ENCODE measurements at places on chromosomes 7 and 10.

DNA sequence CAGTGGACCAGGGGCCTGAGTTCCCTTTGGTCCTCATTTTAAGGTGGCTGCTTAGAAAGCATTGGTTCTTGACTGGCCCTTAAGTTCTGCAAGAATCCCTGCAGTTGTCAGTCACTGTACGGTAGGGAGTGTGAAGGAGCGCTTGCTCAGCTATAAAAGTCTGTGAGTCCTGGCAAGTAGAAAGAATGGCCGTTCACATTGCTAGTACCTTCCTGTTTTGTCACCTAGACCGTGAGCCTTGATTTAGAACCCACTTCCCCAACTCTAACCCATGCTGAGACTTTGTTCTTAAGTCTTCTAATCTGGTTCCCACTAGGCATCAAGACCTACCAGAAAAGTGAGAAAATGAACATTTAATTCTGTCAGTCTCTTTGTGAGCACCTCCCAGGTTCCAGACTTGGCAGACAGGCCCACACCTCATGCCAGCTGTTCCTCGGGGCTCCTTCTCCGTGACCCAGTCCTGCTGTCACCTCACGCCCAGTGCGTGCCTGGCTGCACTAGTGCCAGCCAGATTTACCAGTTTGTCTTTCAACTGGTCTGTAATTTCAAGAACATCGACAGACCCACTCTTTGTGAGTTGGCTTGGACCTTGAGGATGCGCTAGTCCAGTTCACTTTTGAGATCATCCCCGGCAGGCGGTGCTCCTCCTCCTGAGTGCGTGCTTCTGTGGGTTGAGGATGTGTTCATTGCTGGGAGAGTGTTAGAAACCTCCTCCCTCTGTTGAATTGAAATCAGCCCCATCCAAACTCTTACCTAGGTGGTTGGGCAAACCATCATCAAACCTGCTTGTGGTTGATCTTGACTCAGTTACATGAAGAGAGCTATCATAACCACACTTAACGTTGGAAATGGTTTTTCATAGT is 78.5 kb downstream of the SHH start:
- DNase-seq, result peak; percentile 44

- no peak for DNase-seq
Observed at GRCh38 chr10:58780476-58780875, 267.8 kb downstream of the BICC1 start.

- DNase-seq, result no peak
Observed at GRCh38 chr7:86916277-86916825, 143.1 kb downstream of the ELAPOR2 start.

GRCh38 chr10:93458821-93459257 is 23.3 kb downstream of the MYOF start:
- no peak for DNase-seq

DNA sequence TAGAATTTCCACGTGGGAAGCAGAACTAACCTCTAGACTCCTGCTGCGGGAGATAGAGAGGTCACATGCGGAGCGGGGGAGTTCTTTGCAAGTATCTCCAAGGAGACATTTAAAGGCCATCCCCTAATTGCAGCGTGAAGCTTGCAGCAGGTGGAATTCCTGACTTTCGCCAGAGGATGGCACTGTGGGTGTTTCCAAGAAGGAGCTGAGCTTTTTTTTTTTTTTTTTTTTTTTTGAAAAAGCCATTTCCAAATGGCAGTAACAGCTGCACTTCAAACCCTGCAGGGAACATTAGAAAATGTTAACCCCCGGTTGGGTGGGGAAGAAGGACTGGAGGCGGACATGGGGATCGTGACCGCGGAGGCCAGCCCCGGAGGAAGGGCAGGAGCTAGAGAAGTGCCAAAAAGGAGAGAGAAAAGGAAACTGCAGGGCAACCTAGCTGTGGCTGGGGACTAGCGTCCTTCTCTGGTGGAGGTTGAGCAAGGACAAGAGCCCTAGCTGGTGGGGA is 487.7 kb downstream of the TYW1 start:
- DNase-seq, result peak; percentile 11

GRCh38 chr7:155731380-155731779 is 80.9 kb downstream of the SHH start:
- no peak for DNase-seq

DNA sequence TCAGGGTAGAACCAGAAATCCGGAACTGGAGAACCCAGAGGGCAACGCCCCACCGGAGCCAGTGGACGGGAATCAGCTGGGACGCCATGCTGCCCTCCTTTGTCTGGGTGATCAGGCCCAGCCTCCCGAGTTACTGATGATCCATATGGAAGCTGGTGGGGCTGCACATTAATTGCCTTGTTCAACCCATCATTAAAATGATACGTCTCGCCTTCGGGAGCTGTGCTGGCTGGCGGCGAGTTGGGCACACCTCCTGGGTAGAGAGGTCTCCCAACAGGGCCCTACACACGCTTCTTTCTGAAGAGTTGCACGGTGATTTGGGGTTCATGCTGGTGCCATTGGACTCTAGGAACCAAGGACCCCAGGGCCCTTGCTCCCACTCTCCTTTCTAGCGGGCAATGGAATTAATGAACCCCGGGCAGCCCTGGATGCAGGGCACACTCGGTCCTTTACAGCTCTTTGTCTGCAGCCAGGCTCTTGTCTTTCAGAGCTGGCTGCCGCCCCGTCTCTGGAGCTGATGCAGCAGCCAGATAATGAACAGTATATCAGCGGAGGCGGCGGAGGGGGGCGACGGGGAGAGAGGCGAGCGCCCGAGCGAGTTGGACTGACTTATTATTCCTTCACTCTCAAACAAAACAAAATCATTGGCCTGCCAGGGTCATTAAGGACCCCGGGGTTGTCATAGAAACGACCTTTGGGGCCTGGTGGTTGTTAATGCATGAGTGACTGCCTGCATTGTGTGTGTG is 412.2 kb upstream of the ZMIZ1 start:
- no peak for DNase-seq

- no peak for DNase-seq
Observed at GRCh38 chr7:81562581-81562980, 207.3 kb downstream of the HGF start.

- DNase-seq, result no peak
Observed at GRCh38 chr10:120607710-120608703, 151.0 kb downstream of the PLPP4 start.

- DNase-seq, result peak; percentile 52
Observed at GRCh38 chr10:119250641-119251314, 43.4 kb downstream of the GRK5 start.

GRCh38 chr7:114639451-114639850 is 224.8 kb downstream of the FOXP2 start:
- DNase-seq, result no peak

GRCh38 chr7:22681852-22682657 is 44.9 kb upstream of the IL6 start:
- DNase-seq, result no peak

DNA sequence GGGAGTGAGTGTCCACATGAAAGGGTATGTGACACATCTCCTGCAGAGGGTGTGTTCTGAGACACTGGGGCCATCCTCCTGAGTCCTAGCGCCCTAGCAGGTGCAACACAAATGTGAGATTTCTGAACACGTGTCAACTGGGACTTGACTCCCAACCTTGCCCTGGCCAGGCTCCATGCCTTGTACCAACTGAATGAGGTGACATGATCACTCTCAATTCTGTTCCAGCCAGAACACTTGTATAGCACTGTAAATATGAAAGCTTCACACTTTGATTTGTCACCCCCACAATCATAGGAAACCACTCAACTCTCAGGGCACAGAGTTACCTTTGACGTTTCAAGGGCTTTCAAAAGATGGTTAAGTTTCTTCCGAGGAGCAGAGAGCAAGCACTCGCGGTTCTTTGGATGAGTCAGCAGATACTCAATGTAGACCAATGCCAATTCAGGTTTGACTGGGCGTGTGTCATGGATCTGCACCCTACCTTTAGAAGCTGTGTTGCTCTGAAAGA is 48.6 kb downstream of the NCAPG2 start:
- DNase-seq, result peak; percentile 85

- no peak for DNase-seq
Observed at GRCh38 chr10:25701652-25702051, 232.4 kb upstream of the MYO3A start.

DNA sequence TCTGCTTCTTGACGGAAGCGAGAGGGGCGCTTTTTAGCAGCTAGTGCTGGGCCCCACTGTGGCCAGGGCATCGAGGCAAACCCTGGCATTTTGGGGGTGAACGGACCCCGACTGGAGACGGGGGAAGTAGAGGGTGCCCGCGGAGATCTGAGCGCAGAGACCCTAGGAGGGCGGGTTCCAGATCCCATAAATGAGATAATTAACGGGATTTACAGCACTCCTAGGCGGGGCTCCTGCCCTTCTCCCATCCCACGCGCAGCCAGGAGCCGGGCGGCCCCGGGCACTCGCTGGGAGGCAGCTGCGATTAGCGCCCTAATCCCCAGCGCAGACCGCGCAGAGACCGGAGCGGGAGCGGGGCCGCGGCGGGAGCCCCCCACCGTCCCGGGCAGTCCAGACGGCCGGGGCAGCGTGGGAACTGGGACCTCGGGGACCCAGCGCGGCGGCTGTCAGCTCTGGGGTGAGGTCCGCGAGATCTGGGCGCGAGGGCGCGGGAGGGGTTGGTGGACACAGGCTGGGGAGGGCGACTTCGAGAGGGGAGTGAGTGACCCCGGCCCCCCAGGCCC is 735 bp downstream of the JCAD start:
- no peak for DNase-seq

- no peak for DNase-seq
Observed at GRCh38 chr7:72391821-72392377, 20.2 kb downstream of the CALN1 start.

DNA sequence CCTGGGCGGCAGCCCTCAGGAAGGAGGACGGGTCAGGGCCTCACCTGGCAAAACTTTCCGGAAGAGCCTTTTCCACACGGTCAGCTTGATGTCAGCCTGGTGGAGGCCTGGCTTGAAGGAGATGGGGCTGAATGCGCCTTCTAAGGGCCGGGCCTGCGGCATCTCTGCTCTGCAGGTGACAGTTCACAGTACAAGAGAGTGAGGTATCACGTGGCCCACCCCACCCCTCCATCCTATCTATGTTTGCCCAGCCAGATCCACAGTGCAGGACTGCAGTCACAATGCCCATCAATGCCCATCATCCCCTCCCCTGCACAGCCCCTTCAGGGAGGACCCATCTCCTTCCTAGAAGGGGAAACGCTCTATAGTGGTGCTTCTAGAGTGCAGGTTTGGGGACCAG is 7.9 kb upstream of the NSUN5 start:
- DNase-seq, result no peak

GRCh38 chr7:5237286-5237685 is 45.5 kb upstream of the SLC29A4 start:
- DNase-seq, result no peak

DNA sequence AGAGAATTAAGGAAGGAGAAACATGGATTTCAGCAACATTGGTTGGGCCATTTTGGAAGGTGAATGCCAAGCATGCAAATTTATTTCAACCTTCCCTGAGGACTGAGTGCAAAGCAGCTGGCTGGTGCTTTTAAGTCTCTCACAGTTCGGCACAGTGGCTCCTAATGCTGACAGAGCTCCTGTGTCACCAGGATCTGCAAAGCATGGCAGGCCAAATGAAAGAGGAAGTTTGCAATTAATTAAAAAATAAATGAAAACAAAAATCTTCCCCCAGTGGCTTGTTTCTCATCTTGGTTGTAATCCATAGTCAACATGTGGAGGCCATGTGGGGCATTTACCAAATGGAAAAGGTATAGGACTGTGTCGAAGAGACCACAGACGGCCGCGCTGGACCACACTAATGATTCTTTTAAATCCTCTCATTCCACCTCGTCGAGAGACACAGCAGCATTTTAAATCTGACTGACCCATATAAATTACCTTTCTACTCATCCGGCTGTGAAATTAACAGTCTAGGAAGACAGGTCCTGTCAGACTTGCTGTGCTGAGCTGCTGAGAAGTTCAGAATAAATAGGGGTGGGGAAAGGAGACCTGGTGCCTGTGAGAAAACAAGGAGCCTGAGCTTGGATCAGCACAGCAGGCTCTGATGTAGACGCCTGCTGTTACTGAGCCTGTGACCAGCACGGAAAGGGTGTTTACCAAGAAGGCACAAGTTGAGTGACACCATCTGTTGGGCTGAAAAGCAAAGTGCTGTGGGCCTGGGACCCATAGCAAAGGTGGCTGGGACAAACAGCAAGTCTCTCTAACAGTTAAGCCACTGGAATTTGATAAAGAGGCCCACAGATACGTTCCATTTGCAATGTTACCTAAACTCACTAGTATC is 136.0 kb upstream of the COL1A2 start:
- DNase-seq, result no peak

- no peak for DNase-seq
Observed at GRCh38 chr7:31362401-31362800, 21.9 kb upstream of the NEUROD6 start.

DNA sequence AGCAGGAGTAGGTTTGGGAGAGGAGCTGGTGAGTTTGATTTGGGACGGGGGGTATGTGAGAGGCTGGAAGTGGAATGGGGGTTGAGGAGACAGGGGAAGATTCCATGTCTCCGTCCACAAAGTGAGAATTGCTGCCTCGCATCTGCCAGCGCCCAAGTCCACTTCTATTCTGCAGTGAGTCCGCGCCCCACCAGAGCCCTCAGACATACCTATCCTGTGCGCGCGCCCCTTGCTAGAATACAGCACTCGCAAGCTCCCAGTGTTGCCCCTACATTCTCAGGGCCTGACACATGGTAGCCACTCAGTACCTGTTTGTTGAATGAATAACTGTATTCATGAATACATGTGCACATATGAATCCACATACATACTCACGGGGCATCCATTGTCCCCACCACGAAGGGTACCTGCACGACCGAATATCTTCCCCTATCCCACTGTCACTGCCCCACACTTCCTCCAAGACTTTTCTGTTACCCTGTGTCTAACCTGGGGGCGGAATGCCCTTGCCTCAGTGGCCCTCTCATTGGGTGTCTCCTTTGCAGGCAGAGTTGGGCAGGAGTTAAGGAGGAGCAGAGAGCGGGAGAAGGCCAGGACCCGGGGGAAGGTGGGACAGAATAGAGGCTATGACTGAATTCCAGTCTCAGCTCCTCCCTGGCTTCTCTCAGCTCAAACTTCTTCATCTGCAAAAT is 19.9 kb downstream of the POLL start:
- DNase-seq, result no peak
